Activated CD4-positive, alpha-beta T cell treated with anti-CD3 and anti-CD28 coated beads, Interleukin-2, amount 10 ng/mL, durations not matched to agents 7 days and 5 days (primary cell): ENCODE measurements at places on chromosomes 7 and 10. TPM values are rescaled to one million over a fixed set of nuclear protein-coding genes. Genes with fewer than 3 reads are reported as not detected.

GRCh38 chr7:75010036-75010435 lies 45.5 kb downstream of the CASTOR2 start:
- H3K27ac ChIP-seq, result no peak overlapping the region
- H3K4me3 ChIP-seq, result no peak overlapping the region
- no peaks in the 10 kb centered on the region for H3K4me1 ChIP-seq

GRCh38 chr10:67665491-67665890 lies 30.5 kb downstream of the CTNNA3 start:
- H3K4me3 ChIP-seq, result no peak overlapping the region
- no peak for DNase-seq
- peaks cover 2% of the 10 kb centered on the region for H3K27me3 ChIP-seq
- H3K36me3 ChIP-seq, result no peaks in the 10 kb centered on the region

GRCh38 chr10:96222441-96222840 lies 48.9 kb downstream of the BLNK start:
- H3K27ac ChIP-seq, result no peak overlapping the region
- no peak for DNase-seq
- H3K4me3 ChIP-seq, result no peak overlapping the region
- no peaks in the 10 kb centered on the region for H3K4me1 ChIP-seq
- H3K36me3 ChIP-seq, result no peaks in the 10 kb centered on the region

DNA sequence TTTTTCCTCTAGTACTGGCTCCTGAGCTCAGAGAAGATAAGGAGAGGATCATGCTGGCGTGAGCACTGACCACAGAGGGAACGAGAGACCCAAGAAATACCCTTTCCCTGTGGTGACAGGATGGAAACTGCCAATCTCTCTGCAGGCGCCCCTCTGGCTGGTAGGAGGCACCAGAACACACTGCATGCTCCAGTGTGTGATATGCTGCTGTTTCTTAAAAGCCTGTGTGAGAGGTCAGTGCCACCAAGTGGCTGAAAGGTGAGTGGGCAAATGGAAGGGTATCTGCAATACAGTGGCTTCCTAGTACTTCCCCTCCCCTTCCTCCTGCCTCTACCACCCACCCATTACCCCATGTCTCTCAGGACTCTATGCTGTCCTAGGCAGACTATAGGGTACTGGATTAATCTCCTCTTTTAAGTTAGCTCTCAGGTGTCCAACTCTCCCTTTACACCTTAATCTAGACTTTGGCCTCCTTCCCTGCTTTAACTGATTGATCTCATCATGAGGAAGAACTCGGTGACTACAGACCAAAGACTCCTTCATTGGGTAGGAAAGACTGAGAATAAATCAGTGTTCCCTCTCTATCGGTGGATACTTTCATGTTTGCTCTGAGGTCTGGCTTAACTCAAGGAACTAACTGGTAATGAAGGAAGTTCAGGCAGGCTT lies 283.6 kb downstream of the ADRA2A start:
- no peaks in the 10 kb centered on the region for H3K36me3 ChIP-seq
- H3K27ac ChIP-seq, result no peak overlapping the region
- H3K4me3 ChIP-seq, result no peak overlapping the region
- H3K4me1 ChIP-seq, result no peaks in the 10 kb centered on the region

The GSTO2 gene
- total RNA-seq, result 1.3 TPM

The IL15RA gene
- 16.1 TPM for total RNA-seq

- H3K27ac ChIP-seq, result no peak overlapping the region
- no peaks in the 10 kb centered on the region for H3K4me1 ChIP-seq
- peaks cover 17% of the 10 kb centered on the region for H3K36me3 ChIP-seq
- DNase-seq, result no peak
These were observed 39.3 kb upstream of the GGCT start for GRCh38 chr7:30543813-30544525.

The OR2A42 gene
- not detected for total RNA-seq

DNA sequence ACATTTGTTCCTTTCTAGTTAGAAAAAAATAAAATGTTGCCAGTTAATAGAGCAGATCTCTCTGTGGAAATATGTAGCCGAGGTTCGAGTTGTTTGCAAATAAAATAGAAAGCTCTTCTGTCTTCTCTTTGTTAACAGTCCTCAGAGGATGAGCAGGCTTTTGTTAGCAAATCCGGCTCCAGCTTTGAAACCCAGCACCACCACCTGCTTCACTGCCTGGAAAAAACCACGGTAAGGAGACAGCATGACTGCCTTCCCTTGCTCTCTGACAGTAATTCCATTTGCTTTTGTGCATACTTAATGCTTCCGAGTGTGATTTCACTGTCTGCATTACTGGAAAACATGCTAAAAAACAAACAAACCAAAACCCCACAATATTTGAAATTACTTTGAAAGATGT lies 115.6 kb downstream of the TSPAN12 start:
- H3K27ac ChIP-seq, result no peak overlapping the region
- H3K27me3 ChIP-seq, result peaks cover 2% of the 10 kb centered on the region
- no peak overlapping the region for H3K4me3 ChIP-seq
- H3K36me3 ChIP-seq, result no peaks in the 10 kb centered on the region
- H3K4me1 ChIP-seq, result no peaks in the 10 kb centered on the region
- DNase-seq, result no peak

DNA sequence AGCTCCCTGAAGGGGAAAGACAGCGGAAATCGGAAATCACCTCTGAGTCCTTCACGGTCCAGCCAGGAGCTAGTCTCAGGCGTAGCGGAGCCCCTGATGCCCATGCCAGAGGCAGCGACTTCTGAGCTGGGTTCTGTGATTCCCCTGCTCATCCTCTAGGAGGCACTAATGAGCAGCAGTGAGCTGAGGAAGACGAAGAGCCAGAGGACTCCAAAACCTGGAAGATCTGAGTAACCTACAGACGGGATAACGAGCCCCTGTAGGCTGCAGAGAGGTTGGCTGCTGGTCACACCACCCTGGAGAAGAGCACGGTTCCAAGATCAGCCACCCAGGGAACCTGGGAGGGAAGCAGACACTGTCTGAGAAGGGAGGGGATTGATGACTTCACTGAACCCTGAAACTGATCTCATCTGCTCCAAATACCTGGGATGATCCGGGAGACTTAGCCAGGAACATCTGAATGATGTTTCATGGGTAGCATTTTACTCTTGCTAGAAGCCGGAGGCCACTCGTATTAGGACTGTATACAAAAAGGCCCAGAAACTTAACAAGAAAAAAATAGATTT lies 304.1 kb downstream of the PAXIP1 start:
- H3K4me3 ChIP-seq, result no peak overlapping the region
- no peak for DNase-seq

DNA sequence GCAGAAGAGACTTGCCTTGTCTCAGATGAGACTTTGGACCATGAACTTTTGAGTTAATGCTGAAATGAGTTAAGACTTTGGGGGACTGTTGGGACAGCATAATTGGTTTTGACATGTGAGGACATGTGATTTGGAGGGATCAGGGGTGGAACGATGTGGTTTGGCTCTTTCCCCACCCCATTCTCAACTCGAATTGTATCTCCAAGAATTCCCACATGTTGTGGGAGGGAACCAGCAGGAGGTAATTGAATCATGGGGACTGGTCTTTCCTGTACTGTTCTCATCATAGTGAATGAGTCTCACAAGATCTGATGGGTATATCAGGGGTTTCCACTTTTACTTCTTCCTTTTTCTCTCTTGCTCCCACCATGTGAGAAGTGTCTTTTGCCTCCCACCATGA lies 229.7 kb upstream of the KCND2 start:
- no peak overlapping the region for H3K27ac ChIP-seq
- no peaks in the 10 kb centered on the region for H3K4me1 ChIP-seq
- no peaks in the 10 kb centered on the region for H3K27me3 ChIP-seq
- DNase-seq, result no peak
- no peak overlapping the region for H3K4me3 ChIP-seq
- no peaks in the 10 kb centered on the region for H3K36me3 ChIP-seq

DNA sequence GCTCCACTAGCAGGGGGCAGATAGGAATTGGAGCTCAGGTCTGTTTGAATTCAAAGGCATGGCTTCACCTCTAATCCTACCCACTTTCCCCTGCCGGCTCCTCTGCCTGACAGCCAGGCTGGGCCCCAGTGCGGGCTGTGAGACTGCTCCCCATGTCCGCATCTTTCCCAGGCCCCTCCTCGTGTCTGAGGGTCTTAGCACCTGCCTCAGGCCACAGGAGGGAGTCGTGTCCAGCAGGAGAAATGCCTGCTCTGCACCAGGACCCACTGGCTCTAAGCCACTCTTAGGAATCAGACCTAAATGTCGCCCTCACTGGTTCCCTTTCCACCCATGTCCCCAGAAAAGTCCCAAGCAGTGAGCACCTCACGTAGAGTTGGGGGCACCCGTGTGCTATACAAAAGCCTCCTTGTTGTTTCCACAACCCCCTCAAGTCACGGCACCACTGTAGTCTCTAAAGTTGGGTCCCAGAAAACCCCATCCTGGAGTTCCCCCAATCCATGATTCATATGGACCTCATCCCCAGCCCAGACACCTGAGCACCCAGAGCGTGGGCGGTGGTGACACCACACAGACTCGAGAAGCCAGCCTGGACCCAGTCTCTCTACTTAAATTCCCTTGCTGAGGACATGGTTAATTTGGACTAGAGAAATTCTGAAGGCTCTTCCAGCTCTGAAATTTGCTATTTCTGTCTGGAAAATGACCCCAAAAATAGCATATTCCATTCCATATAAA lies 466.4 kb upstream of the ZMIZ1 start:
- H3K27ac ChIP-seq, result no peak overlapping the region
- no peak for DNase-seq
- H3K36me3 ChIP-seq, result no peaks in the 10 kb centered on the region
- H3K4me3 ChIP-seq, result no peak overlapping the region
- H3K4me1 ChIP-seq, result no peaks in the 10 kb centered on the region

The CCL24 gene
- not detected for total RNA-seq
